ENCODE measurements at places on chromosomes 1 and 21.
A peak's percentile ranks its signal among the peaks of the same experiment; 100 is the strongest.

GRCh38 chr1:33237579-33237978 lies 18.7 kb upstream of the ZNF362 start:
- no peaks in the 10 kb centered on the region for H3K36me3 ChIP-seq
- no peaks in the 10 kb centered on the region for H3K27me3 ChIP-seq
- no peak for DNase-seq

DNA sequence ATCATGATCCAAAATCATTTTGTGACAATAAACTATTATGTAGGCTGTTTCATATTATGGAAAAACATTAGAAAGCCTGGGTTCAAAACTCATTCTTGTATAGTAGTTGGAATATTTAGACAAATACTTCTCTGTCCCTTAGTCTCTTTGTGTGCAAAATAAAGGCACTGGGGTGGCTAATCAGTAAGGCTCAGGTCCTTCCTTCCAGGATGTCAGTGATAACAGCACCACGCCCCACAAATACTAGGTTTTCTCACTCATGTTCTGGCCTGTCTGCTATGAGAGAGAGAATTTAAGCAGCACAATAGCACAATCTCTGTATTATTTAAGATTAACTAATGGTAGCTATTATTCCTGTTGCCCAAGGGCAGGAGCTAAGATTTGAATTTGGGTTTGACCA lies 458.3 kb upstream of the BEND5 start:
- H3K4me1 ChIP-seq, result no peaks in the 10 kb centered on the region
- no peak overlapping the region for H3K27ac ChIP-seq
- H3K4me3 ChIP-seq, result no peak overlapping the region
- no peaks in the 10 kb centered on the region for H3K27me3 ChIP-seq

DNA sequence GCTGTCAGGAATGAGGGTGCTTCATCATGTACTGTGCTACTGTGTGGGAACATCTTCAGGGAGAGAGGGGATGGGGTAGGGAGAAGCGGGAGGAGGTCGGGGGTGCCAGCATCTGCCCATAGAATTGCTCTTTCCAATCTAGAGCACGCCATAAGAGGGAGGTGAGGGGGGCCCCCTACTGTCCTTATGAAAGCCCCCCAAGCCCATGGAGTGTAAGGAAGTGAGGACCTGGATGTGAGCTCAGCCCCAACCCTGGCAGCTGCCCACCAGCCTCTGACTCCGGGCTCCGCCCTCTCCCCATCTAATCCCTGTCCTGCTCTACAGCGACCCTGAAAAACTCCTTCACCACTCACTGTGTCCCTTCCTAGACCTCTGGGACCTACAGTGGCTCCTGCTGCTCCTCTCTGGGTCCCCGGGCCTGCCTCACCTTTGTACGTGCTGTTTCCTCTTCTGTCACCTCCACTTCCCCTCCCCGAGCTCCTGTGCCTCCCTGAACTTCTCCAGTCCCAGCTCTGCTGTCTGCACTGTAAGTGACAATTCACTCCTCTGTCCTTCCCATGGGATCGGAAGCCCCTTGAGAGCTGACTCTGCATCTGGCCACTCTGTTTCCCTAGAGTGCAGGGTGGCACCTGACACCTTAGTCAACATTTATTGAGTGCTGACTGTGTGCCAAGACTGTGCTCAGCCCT lies 269.4 kb downstream of the PTPRU start:
- peak; percentile 11 for DNase-seq
- no peak overlapping the region for H3K4me3 ChIP-seq
- no peaks in the 10 kb centered on the region for H3K36me3 ChIP-seq
- H3K4me1 ChIP-seq, result no peaks in the 10 kb centered on the region

GRCh38 chr1:219324629-219325367 lies 151.1 kb downstream of the LYPLAL1 start:
- H3K27ac ChIP-seq, result no peak overlapping the region
- H3K4me3 ChIP-seq, result no peak overlapping the region
- no peak for DNase-seq

- no peak overlapping the region for H3K4me3 ChIP-seq
- H3K27me3 ChIP-seq, result no peaks in the 10 kb centered on the region
- H3K36me3 ChIP-seq, result peaks cover 41% of the 10 kb centered on the region
- peaks cover 6% of the 10 kb centered on the region for H3K4me1 ChIP-seq
- no peak overlapping the region for H3K27ac ChIP-seq
- DNase-seq, result no peak
Observed at GRCh38 chr1:180976732-180977357, 45.8 kb downstream of the STX6 start.

DNA sequence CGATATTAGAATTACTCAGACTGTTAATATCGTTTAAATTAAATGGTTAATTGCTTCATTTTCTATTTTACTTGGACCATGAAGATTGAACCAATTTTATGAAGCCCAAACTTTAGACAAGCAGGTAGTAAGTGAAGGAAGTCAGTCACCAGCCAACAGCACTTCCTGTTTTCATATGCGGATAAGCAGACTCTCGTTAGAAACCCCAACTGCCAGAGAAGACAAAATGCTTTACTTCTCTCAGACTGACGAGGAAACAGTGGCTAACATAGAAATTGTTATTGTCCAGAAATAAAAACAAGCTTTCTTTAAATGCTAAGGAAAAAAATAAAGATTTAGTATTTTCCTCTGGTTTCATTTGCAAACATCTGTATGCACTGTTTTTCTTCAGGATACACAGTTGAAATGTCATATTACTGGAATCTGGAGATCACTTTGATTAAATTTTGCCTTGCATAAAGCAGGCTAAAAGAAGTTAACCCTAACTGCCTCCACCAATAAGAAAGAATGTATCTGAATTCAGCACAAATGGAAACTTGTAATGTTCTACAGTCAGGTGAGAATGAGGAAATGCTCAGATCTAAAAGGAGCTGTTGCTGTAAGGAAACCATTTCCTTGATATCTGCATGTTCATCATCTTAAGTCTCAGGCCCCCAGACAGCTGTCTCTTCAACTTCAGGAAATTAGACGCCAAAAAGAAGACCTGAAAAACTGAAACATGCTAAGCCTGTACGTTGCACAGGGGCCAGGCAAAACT lies 129.8 kb upstream of the SAMSN1 start:
- H3K4me1 ChIP-seq, result peaks cover 4% of the 10 kb centered on the region
- DNase-seq, result no peak
- no peaks in the 10 kb centered on the region for H3K27me3 ChIP-seq
- no peak overlapping the region for H3K4me3 ChIP-seq
- H3K36me3 ChIP-seq, result no peaks in the 10 kb centered on the region
- peak overlapping the region; percentile 79 for H3K27ac ChIP-seq

DNA sequence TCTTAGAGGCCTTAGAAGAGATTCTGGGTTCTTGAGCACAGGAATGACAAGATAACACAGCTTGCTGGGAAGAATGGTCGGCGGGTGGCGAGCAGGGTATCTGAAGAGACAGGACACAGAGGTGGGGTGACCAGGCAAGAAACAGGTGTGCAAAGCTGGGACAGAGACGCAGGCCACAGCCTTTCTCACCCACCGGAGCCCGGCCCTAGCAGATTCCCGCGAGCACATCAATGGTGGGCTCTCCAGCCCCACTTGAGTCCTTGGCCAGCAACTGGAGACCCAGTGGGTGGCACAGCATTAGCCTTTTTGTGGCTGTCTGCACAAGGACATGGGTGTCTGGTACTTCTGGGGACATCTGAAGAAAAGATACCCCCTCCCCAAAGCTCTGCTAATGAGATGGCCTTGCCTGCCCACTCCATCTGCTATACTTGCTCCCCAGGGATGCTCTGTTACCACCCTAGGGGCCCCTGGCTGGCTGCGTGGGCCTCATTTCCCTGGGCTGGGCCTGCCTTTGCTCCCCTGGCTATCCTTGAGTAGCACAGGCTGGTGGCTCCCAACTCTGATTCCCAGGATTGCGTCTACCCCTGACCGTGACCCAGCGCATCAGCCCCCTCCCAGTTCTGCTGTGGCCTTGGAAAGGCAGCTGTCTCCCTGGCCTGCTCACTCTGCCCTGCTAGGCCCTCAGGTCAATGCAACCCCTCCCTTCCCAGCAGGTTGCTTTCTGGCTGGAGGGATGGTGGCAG lies 127.2 kb upstream of the ADAR start:
- no peaks in the 10 kb centered on the region for H3K36me3 ChIP-seq
- H3K27me3 ChIP-seq, result peaks cover 3% of the 10 kb centered on the region
- no peak overlapping the region for H3K4me3 ChIP-seq
- no peak for DNase-seq

DNA sequence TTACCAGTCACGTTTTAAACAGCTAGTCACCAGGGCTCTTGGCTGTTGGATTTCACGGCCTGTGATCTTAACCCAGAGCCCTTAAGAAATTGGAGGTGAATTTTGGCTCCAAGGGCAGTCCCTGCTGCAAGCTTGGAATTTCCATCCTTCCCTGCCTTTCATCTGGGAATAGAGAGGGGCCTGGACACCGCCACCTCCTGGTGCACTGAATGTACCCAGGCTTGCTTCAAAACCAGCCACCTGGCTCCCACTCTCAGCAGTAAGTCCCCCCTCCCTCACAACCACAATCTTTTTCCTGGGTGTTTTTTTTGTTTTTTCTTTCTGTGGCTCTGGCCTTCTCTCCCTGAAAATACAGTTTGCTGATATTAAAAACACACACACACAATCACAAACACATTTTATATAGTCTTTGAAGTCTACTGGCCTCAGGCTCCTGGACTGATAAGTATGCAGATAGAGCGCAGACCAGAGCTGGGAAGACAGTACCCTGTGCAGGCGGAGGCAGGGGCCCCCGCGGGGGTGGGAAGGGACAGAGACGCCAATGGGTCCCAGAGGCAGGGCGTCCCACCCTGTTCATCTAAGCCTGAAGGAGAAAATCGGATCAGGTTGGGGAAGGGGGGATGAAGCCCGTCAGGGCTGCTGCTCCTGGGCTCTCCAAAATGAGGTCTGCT lies 65.8 kb upstream of the IGSF21 start:
- no peak overlapping the region for H3K27ac ChIP-seq
- H3K36me3 ChIP-seq, result no peaks in the 10 kb centered on the region
- H3K4me3 ChIP-seq, result no peak overlapping the region
- H3K27me3 ChIP-seq, result no peaks in the 10 kb centered on the region

- peaks cover 6% of the 10 kb centered on the region for H3K4me1 ChIP-seq
- no peak overlapping the region for H3K4me3 ChIP-seq
- no peaks in the 10 kb centered on the region for H3K36me3 ChIP-seq
Observed at GRCh38 chr1:101137144-101138126, 99.4 kb upstream of the S1PR1 start.

- H3K4me3 ChIP-seq, result no peak overlapping the region
- no peaks in the 10 kb centered on the region for H3K27me3 ChIP-seq
- H3K4me1 ChIP-seq, result peaks cover 3% of the 10 kb centered on the region
- no peaks in the 10 kb centered on the region for H3K36me3 ChIP-seq
- peak; percentile 54 for DNase-seq
- H3K27ac ChIP-seq, result no peak overlapping the region
Observed at GRCh38 chr1:234368320-234369032, 4.8 kb upstream of the COA6 start.

DNA sequence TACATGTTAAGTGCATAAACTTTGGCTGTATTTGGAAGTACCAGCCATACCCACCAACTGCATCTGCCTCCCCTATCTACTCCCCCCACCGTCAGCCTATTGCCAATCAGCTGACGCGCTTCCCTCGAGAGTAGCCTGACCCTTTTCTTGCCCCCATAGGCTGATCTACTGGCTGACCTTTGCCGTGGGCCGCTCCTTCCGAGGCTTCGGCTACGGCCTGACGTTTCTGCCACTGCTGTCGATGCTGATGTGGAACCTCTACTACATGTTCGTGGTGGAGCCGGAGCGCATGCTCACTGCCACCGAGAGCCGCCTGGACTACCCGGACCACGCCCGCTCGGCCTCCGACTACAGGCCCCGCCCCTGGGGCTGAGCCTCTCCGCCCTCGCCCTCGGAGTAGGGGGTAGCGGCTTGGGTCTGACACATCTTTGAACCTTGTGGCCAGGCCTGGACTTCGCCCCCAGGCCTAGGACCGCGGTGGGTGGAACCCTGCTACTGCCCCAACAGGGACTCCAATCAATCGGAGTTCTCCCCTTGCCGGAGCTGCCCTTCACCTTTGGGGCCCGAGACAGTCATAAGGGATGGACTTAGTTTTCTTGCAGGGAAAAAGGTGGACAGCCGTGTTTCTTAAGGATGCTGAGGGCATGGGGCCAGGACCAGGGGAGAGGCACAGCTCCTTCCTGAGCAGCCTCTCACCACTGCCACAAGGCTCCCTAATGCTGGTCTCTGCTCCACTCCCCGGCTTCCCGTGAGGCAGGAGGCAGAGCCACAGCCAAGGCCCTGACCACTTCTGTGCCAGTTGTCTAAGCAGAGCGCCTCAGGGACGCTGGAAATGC lies 4.0 kb downstream of the GLMP start:
- H3K27me3 ChIP-seq, result no peaks in the 10 kb centered on the region
- H3K27ac ChIP-seq, result peak overlapping the region; percentile 8
- peak; percentile 52 for DNase-seq
- no peak overlapping the region for H3K4me3 ChIP-seq
- H3K36me3 ChIP-seq, result peaks cover 2% of the 10 kb centered on the region

DNA sequence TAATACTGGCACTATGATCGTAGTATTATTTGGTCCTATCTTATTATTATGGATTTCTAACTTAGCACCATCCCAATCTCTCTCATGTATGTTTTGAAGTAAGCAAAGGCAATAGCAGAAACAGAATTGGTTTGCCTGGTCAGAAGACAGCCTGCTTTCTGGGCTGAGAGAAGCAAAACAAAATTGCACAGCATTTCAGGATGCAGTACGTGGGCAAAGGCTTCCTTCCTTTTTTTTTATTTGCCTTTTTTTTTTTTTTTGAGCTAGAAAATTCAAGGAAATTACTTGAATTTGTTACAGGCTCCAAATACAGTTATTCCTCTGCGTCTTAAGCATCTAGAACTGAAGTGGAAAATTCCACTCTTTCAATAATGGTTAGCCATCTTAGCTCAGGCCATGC lies 8.8 kb downstream of the CDA start:
- H3K27me3 ChIP-seq, result no peaks in the 10 kb centered on the region
- no peak for DNase-seq
- no peak overlapping the region for H3K27ac ChIP-seq
- H3K4me1 ChIP-seq, result no peaks in the 10 kb centered on the region

Measured in natural killer cell (primary cell).